NCI-H345 (cell line): ENCODE measurements at places on chromosomes 12 and 14.

GRCh38 chr12:78192979-78193378, 362.3 kb downstream of the NAV3 start:
- peak; percentile 66 for DNase-seq

GRCh38 chr12:111389635-111390034, 16.1 kb upstream of the SH2B3 start:
- no peak for DNase-seq

GRCh38 chr12:57230381-57231155, 1.1 kb downstream of the SHMT2 start:
- no peak for DNase-seq

DNA sequence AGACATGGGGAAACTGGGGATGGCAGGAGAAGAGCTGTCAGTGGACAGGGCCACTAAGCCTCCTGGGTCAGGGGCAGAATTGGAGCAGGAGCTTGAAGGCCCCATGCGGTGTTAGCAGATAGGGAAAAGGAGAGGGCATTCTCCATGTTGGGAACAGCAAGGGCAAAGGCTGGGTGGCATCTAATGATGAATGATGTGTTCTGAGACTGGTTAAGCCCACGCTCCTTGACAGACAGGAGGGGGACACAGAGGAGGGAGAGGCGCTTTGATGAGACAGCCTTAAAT, 63.0 kb downstream of the CLMN start:
- no peak for DNase-seq

DNA sequence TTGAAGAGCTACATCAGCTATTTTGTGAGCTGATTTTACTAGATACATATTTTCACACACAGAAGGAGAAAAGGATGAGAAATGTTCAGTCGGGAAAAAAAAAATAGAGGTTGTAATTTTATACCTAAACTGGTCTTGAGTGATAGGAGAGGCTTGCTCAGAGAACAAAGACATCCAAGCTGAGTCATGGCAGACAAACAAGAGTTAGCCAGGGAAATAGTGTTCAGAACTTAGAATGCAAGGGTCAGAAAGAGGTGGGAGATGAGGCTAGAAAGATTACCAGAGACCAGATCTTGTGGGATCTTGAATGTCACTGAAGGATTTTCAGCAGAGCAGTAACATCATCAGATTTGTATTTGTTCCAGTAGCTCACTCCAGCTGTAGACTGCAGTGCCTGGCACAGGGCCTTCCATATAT, 121.9 kb upstream of the ATF1 start:
- no peak for DNase-seq

DNA sequence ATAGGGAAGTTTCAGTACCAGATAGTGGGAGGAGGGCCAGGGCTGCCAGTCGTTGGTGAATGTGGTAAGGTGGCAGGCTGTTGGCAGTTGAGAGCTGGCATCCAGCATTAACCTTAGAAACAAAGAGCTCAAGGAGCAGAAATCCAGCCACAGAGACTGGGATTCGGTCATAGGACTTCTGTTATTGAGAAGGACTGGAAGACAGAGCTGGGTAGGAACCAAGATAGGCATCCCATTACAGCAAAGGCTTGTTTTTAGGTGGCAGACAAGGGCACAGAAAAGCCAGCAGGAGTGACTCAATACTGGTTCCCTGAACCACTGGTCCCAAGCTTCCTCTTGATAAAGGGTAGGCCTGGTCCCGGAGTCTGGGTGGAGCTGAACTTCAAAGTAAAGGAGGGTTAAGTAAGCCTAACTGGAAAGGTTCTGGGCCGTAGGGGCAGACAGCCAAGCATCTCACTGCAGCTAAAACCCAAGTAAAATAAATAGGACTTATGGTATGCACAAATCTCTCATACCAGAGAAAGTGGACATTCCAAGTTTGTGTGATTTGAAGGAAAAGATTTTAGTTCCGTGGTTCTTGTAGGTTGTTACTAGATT, 147.9 kb downstream of the ETV6 start:
- DNase-seq: no peak

GRCh38 chr12:101015044-101015443, 195.0 kb downstream of the SLC5A8 start:
- DNase-seq: no peak

- no peak for DNase-seq
Observed at GRCh38 chr12:27564612-27565213, 40.7 kb downstream of the PPFIBP1 start.

- no peak for DNase-seq
Observed at GRCh38 chr12:70966046-70966445, 45.5 kb upstream of the PTPRR start.

DNA sequence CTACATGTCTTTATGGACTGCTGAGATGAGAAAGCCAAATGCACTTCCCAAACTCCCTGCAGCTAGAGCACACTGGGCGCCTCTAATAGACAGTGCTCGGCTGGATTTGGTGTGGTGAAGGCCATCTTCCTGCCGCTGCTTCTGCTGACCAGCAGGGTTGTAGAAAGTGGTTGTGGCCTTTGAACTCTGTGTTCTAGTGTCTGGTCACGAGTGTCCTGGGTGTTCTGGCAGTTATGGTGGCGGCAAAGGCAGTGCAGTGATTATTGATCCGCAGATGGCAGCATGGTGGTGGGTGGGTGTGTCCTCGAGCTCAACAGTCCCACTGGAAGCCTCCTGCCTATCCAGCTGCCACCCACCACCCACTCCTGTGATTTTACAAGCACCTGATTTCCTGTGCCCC, 43.4 kb downstream of the SMIM41 start:
- no peak for DNase-seq

- DNase-seq: no peak
Observed at GRCh38 chr12:103561174-103561573, 25.9 kb upstream of the STAB2 start.

DNA sequence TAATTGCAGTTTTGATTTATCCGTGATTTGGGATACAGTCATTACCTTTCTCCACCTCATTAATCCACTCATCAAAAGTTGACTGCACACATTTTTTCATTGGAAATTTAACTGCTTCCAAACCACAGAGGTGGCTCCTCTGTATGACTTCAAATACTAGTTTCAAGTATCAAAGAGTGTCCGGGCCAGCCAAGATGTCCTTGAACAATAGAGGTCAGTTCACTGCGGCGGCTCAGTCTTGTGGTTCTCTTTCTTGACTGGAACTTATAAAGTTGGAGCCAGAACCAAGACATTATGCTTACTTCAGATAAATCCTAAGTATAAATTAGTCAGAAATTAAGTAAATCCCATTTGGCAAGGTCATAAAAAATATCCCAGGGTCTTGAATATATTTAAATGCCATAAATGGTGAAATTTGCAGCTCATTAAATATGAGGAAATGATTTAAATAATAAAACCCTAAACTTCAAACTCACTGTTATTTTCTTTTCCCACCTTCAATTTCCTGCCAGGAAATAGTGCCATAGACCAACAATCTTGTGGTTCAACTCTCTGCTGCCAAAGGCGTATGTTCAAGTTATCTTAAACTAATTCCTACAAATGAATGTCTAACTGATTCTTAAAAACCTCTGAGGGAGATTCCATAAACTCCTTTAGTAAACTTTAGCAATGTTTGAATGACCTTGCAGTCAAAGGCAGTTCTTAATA, 360.8 kb downstream of the AEBP2 start:
- DNase-seq: no peak

DNA sequence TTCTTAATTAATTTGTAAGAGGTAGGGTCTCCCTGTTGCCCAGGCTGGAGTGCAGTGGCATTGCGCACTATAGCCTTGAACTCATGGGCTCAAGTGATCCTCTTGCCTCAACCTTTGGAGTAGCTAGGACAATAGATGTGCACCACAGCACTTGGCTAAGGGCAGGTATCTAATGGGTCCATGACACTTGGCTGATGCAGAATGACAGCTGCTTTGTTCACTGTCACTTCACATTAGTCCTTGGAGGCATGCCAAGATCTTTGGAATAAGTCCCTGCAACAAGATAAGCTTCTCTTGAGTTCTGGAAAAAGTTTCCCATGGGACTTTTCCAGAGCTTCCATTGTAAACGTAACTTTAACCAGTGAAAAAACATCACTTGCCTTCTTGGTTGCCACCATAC, 23.4 kb downstream of the COQ6 start:
- DNase-seq: peak; percentile 20

GRCh38 chr14:24321212-24321975, 10.1 kb downstream of the LTB4R start:
- no peak for DNase-seq

GRCh38 chr12:1505576-1505975, 88.8 kb downstream of the FBXL14 start:
- no peak for DNase-seq
